ENCODE measurements at places on chromosomes 7 and 10. TPM values are rescaled to one million over a fixed set of nuclear protein-coding genes. Genes with fewer than 3 reads are reported as not detected.

The PPIA gene
- 15,820 TPM for total RNA-seq

GRCh38 chr7:13794581-13794980 lies 194.9 kb downstream of the ETV1 start:
- DNase-seq, result no peak

GRCh38 chr10:114914560-114914959 lies 23.4 kb upstream of the TRUB1 start:
- DNase-seq, result no peak

DNA sequence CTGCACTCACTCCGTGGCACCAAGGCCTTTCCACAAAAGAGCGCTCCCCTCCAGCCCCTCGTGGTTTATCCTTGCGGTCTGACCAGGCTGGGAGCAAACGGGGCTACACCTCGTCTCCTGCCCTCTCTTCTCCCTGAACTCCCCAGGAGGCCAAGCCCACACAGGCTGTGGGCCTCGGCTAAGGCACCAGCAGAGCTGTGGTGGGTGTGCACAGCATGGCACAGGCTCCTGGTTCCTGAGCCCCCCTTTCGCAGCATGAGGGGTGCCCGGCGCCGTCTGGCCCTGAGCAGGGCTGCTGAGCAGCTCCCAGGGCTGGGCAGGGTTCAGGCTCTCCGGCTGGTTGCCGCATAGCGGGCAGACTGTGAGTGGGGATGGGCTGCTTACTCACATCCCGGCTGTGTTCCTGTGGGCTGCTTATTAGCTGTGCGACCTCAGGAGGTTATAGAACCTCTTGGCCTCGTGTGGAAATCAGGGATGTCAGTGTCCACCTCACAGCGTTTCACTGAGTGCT lies 90.4 kb downstream of the ZMIZ1 start:
- DNase-seq, result no peak

DNA sequence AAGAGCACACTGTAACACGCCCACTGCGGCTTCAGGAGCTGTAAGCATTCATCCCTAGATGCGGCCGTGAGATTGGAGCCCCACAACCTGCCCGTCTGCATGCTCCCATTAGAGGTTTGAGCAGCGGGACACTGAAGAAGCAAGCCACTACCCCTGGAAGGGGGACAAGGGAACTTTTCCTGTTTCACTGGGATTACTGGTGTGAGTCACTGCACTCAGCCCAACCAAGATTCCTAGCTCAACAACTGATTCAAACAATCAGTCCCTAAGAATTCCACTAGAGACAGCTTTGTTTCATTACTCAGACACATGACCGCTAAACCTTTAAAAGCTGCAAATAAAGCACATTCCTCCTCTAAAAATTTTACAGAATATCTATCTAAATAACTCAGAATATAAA lies 69.8 kb downstream of the ORC5 start:
- DNase-seq, result peak; percentile 7

DNA sequence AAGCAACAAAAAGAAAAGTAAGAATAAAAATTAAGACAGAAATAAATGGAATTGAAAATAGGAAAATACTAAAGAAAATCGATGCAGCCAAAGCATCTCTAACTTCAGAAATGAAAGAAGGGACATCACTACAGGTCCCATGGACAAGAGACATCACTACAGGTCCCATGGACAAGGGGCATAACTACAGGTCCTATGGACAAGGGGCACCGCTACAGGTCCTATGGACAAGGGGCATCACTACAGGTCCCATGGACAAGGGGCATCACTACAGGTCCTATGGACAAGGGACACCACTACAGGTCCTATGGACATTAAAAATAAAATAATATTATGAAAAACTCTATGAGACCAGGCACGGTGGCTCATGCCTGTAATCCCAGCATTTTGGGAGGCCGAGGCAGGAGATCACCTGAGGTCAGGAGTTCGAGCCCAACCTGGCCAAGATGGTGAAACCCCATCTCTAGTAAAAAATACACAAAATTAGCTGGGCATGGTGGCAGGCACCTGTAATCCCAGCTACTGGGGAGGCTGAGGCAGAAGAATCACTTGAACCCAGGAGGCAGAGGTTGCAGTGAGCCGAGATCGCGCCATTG lies 101.0 kb upstream of the DNAAF5 start:
- DNase-seq, result no peak

DNA sequence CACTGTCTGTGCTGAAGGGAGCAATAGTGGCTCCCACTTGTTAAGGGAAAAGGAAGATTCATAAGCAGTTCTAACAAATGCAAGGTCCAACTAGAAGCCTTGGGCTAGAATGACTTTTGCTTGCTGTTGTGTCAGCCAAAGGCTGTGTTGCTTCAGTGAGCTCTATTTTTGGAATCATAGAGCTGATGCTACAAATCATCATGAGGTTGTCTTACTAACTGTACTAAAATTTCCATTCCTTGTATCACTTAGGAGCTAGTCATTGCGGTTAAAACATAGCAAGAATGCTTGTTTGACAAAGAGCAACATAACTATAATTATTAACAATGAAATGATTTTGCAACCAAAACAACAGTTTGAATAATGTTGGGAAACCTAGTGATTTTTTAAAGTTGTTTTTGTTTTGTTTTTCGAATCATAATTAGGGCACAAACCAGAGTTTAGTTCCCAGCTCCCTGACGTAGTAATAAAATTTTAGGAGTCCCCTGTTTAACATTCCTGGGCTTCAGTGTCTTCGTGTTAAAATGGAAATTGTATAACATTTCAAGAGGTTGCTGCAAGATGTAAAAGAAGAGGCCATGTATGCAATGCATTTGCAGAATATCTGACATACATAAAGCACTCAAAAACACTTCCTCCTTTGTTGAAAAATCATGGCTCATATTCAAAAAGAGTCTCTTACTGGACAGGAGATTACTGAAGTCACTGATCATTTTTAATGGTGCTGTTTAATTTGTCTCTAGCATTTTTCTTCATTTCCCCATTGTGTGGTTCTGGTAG lies 183.4 kb downstream of the MACC1 start:
- DNase-seq, result no peak

DNA sequence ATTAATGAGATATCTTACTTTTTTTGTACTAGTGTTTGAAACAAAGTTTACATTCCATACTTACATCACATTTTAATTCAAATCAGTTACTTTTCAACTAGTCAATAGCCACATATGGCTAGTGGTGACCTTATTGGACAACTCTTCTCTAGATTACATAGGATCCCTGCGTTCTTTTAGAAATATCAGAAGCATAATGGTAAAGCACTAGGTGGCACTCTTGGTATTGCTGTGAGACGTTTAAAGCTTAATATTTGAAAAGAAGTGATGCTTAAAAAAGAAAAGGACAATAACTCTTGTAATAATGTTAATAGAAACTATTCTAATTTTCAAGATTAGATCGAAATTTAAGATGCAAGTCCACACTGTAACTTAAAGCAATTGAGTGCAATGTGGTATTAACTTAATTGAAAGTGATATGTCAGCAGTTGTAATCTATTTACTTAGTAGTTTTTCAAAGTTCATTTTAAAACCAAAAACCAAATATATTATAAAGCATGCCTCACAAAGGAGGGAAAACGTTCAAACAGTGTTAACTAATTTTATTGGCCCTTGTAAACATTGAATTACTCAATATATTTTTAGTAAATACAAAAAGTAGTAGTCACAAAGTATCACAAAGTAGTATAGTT lies 339.1 kb downstream of the ATRNL1 start:
- peak; percentile 31 for DNase-seq

- DNase-seq, result no peak
These were observed 138.0 kb upstream of the STK17A start for GRCh38 chr7:43444711-43445578.
